ENCODE measurements at places on chromosomes 5 and 9.

GRCh38 chr5:135237748-135238103, 161.3 kb downstream of the MACROH2A1 start:
- DNase-seq: no peak

DNA sequence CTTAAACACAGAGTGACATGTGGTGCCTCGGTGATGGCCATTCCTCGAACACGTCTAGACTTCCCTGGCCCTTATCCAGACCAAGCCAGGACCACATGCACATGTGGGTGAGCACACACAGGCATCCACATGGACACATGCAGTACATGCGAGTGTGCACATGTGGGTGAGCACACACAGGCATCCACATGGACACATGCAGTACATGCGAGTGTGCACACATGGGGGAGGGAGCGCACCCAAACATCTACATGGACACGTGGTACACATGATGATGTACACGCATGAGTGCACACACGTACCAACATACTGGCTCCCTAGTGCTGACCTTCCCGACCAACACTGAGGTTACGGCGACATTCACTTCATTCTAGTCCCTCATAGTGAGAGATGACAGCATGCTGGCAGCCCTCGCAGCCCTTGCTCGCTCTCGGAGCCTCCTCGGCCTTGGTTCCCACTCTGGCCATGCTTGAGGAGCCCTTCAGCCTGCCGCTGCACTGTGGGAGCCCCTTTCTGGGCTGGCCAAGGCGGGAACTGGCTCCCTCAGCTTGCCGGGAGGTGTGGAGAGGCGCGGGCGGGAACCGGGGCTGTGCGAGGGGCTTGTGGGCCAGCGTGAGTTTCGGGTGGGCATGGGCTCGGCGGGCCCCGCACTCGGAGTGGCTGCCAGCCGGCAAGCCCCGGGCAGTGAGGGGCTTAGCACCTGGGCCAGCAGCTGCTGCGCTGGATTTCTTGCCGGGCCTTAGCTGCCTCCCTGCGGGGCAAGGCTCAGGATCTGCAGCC, 186.8 kb downstream of the HSPA4 start:
- no peak for DNase-seq

DNA sequence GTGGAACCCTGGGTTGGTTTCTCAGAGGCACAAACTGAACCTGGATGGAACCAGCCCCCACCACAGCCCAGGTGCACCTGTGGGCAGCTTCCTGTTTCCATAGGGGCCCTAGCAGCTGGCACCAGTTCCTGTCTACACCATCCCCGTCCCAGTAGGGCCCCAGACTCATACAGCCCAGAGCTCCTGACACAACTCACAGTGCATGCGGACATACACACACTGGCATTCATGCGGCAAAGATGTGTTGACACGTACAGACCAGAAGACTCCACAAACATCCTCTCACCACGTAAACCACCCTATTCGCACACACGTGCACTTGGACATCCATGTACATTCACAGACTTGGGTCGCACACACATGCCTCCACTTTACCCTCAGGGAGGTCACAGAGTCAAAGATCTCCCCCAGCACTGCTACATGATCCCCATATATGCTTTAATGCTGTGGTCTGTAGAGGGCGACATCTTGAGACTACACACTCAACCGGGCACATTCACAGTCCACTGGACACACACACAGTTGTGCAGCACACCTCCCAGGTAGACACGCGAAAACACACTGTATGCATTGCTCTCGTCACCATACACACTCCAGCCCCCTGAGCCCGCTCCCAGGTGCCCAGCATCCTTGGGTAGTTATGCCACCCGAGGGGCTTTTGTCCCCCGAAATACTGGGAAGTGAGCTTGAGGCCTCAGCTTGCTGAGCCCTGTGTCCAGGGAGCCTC, 22.4 kb downstream of the CXXC5 start:
- DNase-seq: no peak

DNA sequence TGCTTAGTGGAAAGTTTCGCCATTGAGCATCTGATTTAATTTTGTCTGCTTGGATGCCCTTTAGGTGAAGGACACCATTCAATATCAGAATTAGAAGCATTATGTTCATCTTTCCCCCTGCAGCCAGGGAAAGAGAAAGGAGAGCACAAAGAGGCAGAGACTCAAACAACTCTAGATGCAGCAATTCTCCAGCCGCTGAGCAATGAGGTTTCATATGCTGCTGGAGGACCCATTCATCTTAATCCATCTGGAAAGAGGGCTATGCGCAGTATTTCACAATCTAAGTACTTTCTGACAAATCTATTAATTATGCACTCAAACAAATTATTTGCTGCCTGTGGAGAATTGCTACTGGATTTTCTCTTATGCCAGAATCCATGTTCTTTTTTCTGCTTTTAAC, 527.0 kb upstream of the TUSC1 start:
- no peak for DNase-seq

All from AG04449 (cell line).